Upper lobe of right lung (tissue), 1 donor: ENCODE measurements at places on chromosomes 12 and 14. TPM values are rescaled to one million over a fixed set of nuclear protein-coding genes. Genes with fewer than 3 reads are reported as not detected.

The ZNF385A gene
- total RNA-seq: 26.6 TPM

The OVCH1 gene
- 2.0 TPM for total RNA-seq

- peak; percentile 21 for DNase-seq
Observed at GRCh38 chr14:101022916-101023435, 119.5 kb upstream of the RTL1 start.

The PRB2 gene
- total RNA-seq: not detected

- DNase-seq: no peak
Observed at GRCh38 chr12:93708952-93709351, 31.8 kb downstream of the CRADD start.

The LRP6 gene
- total RNA-seq: 55.8 TPM

GRCh38 chr12:851913-852312, 97.6 kb downstream of the RAD52 start:
- no peak for DNase-seq

DNA sequence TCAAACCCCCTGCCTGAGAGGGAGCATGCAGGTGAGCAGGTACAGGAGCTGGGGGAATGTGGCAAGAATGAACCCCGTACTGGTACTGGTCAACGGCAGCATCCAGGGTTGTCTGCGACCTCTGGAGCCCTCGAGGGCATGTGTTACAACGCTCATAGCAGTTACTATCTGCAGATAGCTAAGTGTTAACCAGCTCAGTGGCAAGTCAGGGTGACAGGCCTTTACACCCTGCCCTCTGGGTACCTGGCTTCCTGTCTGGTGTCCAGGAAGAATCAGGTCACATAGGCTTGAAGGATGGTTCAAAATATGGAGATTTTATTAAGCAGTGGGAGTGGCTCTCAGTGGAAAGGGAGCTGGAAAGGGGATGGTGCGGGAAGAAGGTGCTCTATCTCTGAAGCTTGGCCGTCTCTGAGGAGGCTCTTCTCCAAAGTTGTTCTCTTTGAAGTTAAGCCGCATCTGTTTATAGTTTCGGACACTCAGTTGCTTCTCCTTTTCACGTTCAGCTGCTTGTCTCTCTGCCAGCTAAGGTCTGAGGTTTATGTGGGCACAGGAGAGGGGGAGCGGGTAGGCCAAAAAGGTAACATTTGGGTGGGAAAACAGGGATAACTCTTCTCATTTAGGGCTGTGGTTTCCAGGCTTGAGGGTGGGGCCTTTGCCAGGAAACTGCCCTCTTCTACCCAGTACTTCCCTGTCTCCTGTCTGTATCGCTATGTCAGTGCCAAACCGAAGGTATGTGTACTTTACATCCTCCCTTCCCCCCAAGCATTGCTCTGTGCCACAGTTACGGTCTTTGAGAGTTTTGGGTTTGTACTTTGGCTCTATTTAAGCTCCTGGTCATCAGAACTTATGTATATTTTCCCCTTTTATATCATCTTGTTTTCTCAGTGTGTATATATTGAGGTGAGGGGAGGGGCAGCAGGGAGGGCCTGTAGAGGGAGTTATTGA, 305.8 kb downstream of the RGS6 start:
- DNase-seq: no peak

The ACSM4 gene
- total RNA-seq: not detected
